Activated naive CD8-positive, alpha-beta T cell treated with anti-CD3 and anti-CD28 coated beads, Interleukin-2, amount 50 U/mL, for 24 hours (primary cell): ENCODE measurements at places on chromosomes 6 and 20.

GRCh38 chr20:59004493-59004762 is 2.6 kb downstream of the CTSZ start:
- no peaks in the 10 kb centered on the region for H3K27me3 ChIP-seq
- DNase-seq, result peak; percentile 69
- H3K4me1 ChIP-seq, result peaks cover 34% of the 10 kb centered on the region
- H3K36me3 ChIP-seq, result peaks cover 8% of the 10 kb centered on the region
- H3K4me3 ChIP-seq, result peak overlapping the region; percentile 78

GRCh38 chr6:21321076-21321475 is 272.5 kb upstream of the SOX4 start:
- no peak for DNase-seq
- H3K27ac ChIP-seq, result no peak overlapping the region
- H3K27me3 ChIP-seq, result no peaks in the 10 kb centered on the region

- no peak overlapping the region for H3K4me3 ChIP-seq
- H3K36me3 ChIP-seq, result no peaks in the 10 kb centered on the region
- peaks cover 16% of the 10 kb centered on the region for H3K27me3 ChIP-seq
- no peak for DNase-seq
- H3K4me1 ChIP-seq, result no peaks in the 10 kb centered on the region
Measured at GRCh38 chr6:134703206-134703605, 246.7 kb downstream of the ALDH8A1 start.

GRCh38 chr20:6495907-6496306 is 271.6 kb upstream of the BMP2 start:
- no peaks in the 10 kb centered on the region for H3K4me1 ChIP-seq
- H3K36me3 ChIP-seq, result no peaks in the 10 kb centered on the region
- no peak overlapping the region for H3K4me3 ChIP-seq
- DNase-seq, result no peak

DNA sequence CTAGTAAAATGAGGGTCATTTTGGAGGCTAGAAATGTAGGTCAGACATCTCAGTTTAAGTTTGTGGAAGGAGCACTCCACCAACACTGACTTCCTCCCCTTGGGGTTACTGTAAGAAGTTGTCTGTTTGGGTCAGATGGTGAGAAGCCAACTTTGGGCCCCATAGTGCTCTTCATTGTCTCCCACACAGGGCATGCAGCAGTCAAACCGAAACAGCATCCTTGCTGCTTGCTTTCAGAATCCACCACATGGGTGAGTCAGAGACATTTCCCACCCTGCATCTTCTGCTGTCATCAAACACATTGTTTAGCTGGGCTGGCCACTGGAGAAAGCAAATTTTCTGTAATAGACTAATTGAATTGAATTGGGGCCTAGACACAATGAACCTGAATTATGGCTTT is 16.8 kb downstream of the IL17F start:
- peaks cover 35% of the 10 kb centered on the region for H3K4me1 ChIP-seq
- no peak overlapping the region for H3K4me3 ChIP-seq
- no peaks in the 10 kb centered on the region for H3K36me3 ChIP-seq
- H3K27ac ChIP-seq, result peak overlapping the region; percentile 16
- peaks cover 49% of the 10 kb centered on the region for H3K27me3 ChIP-seq

GRCh38 chr20:53611449-53611894 is 17.8 kb upstream of the ZNF217 start:
- no peak overlapping the region for H3K4me3 ChIP-seq
- no peaks in the 10 kb centered on the region for H3K27me3 ChIP-seq
- H3K36me3 ChIP-seq, result peaks cover 2% of the 10 kb centered on the region
- no peak for DNase-seq
- H3K27ac ChIP-seq, result peak overlapping the region; percentile 41

- no peaks in the 10 kb centered on the region for H3K4me1 ChIP-seq
- no peak overlapping the region for H3K27ac ChIP-seq
- H3K27me3 ChIP-seq, result no peaks in the 10 kb centered on the region
- H3K4me3 ChIP-seq, result no peak overlapping the region
- DNase-seq, result no peak
Measured at GRCh38 chr20:42531508-42531961, 658.2 kb downstream of the PTPRT start.

DNA sequence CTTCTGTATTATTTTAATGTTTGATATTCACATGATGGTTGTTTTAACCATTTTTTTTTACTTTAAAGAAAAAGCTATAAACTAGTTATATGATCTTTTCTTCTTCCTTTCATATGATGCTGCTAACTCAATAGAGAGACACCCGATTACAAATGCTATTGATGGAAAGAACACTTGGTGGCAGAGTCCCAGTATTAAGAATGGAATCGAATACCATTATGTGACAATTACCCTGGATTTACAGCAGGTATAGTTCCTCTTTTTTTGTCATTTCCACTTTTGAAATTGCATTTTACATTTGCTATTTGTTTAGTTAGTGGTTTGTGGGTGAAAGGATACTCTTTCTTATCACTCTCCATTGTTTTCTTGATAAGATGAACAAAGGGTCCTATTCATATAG is 176.7 kb downstream of the LAMA2 start:
- no peaks in the 10 kb centered on the region for H3K4me1 ChIP-seq
- DNase-seq, result no peak
- no peak overlapping the region for H3K27ac ChIP-seq
- H3K4me3 ChIP-seq, result no peak overlapping the region

DNA sequence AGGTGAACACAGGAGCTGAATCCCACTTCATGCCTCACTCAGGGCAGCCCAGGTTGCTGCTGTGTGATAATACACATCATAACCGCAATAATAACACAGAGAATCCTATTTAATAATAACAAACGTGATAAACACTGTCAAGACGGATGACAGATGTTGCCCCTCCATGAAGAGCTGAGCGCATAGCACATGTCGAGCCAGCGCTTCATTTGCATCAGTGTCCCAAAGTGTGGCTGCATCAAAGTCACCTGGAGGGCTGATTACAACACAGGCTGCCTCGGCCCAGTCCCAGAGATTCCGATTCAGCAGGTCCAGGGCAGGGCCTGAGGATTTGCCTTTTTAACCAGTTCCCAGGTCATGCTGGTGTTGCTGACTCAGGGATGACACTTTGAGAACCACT is 198.5 kb downstream of the QKI start:
- no peak for DNase-seq
- H3K36me3 ChIP-seq, result no peaks in the 10 kb centered on the region
- peaks cover 3% of the 10 kb centered on the region for H3K4me1 ChIP-seq
- peaks cover 4% of the 10 kb centered on the region for H3K27me3 ChIP-seq

GRCh38 chr6:151154418-151154817 is 85.3 kb upstream of the AKAP12 start:
- H3K27me3 ChIP-seq, result peaks cover 24% of the 10 kb centered on the region
- no peak overlapping the region for H3K27ac ChIP-seq
- H3K36me3 ChIP-seq, result no peaks in the 10 kb centered on the region
- H3K4me3 ChIP-seq, result no peak overlapping the region
- no peak for DNase-seq

GRCh38 chr20:37956107-37956585 is 53.2 kb downstream of the VSTM2L start:
- H3K4me3 ChIP-seq, result no peak overlapping the region
- H3K27me3 ChIP-seq, result peaks cover 8% of the 10 kb centered on the region
- no peak overlapping the region for H3K27ac ChIP-seq
- DNase-seq, result no peak

GRCh38 chr6:143619824-143620401 is 57.9 kb upstream of the PHACTR2 start:
- H3K36me3 ChIP-seq, result no peaks in the 10 kb centered on the region
- H3K27ac ChIP-seq, result no peak overlapping the region
- H3K27me3 ChIP-seq, result no peaks in the 10 kb centered on the region
- DNase-seq, result no peak

DNA sequence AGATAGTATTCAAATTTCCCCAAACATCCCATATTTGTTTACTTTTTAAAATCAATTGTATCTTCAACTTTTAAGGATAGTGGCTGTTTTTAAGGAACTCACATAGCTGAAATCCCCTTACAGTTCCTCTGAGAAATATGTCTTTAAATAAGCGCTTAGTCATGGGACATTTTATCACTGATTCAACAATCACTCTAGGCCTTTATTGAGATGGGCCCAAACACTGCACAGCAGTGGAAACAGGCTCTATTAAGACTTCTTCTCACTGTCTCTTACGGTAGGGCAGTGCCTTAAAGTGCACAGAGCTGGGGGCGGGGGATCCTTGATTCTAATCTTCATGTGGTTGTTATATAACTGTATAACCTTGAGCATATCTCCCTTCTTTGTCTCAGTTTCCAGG is 59.8 kb upstream of the RREB1 start:
- H3K27ac ChIP-seq, result peak overlapping the region; percentile 43
- H3K36me3 ChIP-seq, result no peaks in the 10 kb centered on the region
- H3K27me3 ChIP-seq, result peaks cover 18% of the 10 kb centered on the region

- H3K27me3 ChIP-seq, result peaks cover 7% of the 10 kb centered on the region
- no peak overlapping the region for H3K4me3 ChIP-seq
- H3K4me1 ChIP-seq, result no peaks in the 10 kb centered on the region
- no peak for DNase-seq
- no peak overlapping the region for H3K27ac ChIP-seq
Measured at GRCh38 chr6:163201855-163202254, 212.7 kb upstream of the QKI start.

- no peak overlapping the region for H3K4me3 ChIP-seq
- H3K36me3 ChIP-seq, result no peaks in the 10 kb centered on the region
- no peak overlapping the region for H3K27ac ChIP-seq
- H3K27me3 ChIP-seq, result no peaks in the 10 kb centered on the region
- H3K4me1 ChIP-seq, result peaks cover 5% of the 10 kb centered on the region
Measured at GRCh38 chr6:53162606-53163005, 14.0 kb upstream of the GCM1 start.

DNA sequence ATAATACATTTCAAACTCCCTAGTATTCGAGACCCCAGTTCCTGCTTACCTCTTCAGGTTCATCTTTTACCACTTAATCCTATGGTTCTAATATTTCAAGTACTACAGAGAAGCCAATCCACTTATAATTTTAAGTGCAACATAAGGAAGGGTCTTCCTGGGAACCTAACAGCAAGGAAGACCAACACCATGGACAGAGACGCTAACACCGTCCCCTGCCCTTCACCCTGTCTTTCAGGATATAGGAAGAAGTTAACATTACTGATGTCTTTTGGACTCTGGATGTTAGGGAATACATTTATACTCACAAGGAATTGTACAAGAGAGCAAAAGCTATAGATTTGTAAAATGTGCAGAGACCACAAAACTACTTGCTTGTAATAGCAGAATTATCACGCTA is 565.0 kb upstream of the CHD6 start:
- no peak for DNase-seq
- H3K27me3 ChIP-seq, result no peaks in the 10 kb centered on the region
- H3K4me1 ChIP-seq, result no peaks in the 10 kb centered on the region
- H3K36me3 ChIP-seq, result no peaks in the 10 kb centered on the region
- H3K4me3 ChIP-seq, result no peak overlapping the region
